CD8-positive, alpha-beta memory T cell (primary cell): ENCODE measurements at places on chromosomes 3 and 15.

DNA sequence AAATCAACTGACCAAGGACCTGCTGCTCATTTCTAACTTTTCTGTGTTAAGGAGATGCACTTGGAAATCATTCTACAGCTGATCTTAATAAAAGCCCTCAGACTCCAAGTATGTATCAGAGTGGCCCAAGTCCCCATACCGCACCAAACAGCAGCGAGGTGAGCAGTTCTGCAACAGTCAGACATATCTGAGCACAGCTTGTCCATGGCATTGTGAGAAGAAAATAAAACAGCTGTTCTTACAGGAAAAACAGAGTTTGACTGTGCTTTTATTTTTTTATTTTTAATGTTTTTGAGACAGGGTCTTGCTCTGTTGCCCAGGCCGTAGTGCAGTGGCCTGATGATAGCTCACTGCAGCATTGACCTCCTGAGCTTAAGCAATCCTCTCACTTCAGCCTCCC is 131.8 kb downstream of the ADAMTS9 start:
- H3K36me3 ChIP-seq = no peaks in the 10 kb centered on the region
- H3K27me3 ChIP-seq = no peaks in the 10 kb centered on the region
- no peak for DNase-seq
- H3K4me1 ChIP-seq = no peaks in the 10 kb centered on the region

DNA sequence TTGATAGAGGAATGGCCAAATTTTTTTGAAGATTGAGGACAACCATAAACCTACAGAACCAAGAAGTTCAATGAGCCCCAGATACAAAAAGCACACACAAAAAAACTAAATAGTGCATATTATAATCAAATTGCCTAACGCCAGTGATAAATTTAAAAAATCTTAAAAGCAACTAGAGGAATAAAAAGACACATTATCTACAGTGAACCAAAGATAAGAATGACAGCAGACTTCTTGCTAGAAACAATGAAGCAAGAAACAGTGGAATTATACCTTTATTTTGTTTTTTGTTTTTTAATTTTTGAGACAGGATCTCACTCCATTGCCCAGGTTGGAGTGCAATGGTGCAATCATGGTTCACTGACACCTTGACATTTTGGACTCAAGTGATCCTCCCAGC is 9.9 kb upstream of the SAMD7 start:
- no peak for DNase-seq
- H3K4me1 ChIP-seq = no peaks in the 10 kb centered on the region
- H3K4me3 ChIP-seq = no peak overlapping the region
- H3K27ac ChIP-seq = no peak overlapping the region

GRCh38 chr3:119149484-119149883 is 3.5 kb downstream of the TEX55 start:
- H3K4me3 ChIP-seq = no peak overlapping the region
- H3K36me3 ChIP-seq = no peaks in the 10 kb centered on the region
- H3K27ac ChIP-seq = no peak overlapping the region
- no peaks in the 10 kb centered on the region for H3K4me1 ChIP-seq

DNA sequence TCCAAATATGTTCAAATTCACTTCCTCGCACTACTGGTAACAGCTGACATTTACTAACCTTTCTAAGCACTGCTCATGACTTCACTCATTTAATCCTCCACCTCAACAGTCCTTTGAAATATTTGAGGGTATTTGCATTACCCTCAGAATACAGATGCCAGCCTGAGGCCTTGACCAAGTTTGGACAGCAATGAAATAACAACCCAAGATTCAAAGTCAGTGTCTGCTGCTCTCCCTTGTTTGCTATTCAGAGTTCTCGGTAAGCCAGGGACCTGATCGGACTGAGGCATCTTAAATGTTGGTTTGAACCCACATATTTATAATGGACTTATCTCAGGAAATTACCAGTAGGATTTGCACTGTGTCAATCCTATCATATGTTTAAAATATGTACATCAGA is 19.9 kb upstream of the SNRK start:
- no peaks in the 10 kb centered on the region for H3K36me3 ChIP-seq
- H3K4me3 ChIP-seq = no peak overlapping the region
- H3K27me3 ChIP-seq = no peaks in the 10 kb centered on the region
- no peaks in the 10 kb centered on the region for H3K4me1 ChIP-seq

GRCh38 chr15:49674370-49674769 is 53.5 kb downstream of the DTWD1 start:
- H3K4me3 ChIP-seq = no peak overlapping the region
- no peak for DNase-seq
- no peaks in the 10 kb centered on the region for H3K4me1 ChIP-seq
- no peak overlapping the region for H3K27ac ChIP-seq
- no peaks in the 10 kb centered on the region for H3K27me3 ChIP-seq

DNA sequence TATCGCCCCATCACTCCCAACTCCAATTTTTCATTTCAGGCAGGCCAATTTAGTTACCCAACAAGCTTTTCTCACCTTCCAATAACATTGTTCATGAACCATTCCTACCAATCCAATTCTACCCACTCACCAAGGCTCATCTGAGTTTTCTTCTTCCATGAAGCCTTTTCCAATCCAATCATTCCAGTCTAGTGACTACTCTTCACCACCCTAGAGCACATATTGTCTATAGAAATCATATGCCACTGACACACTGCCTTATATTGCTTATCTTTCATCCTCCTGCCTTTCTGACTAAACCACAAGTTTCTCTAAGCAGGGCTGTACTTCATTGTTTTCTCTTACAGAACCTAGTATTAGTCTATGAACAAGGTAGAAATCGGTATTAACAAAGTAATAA is 11.4 kb downstream of the CCDC14 start:
- no peak for DNase-seq
- H3K27me3 ChIP-seq = no peaks in the 10 kb centered on the region
- no peaks in the 10 kb centered on the region for H3K4me1 ChIP-seq
- H3K36me3 ChIP-seq = no peaks in the 10 kb centered on the region
- H3K4me3 ChIP-seq = no peak overlapping the region

GRCh38 chr15:99433026-99433756 is 132.6 kb upstream of the MEF2A start:
- no peak overlapping the region for H3K27ac ChIP-seq
- DNase-seq = no peak
- no peaks in the 10 kb centered on the region for H3K36me3 ChIP-seq
- H3K4me1 ChIP-seq = peaks cover 41% of the 10 kb centered on the region
- H3K27me3 ChIP-seq = no peaks in the 10 kb centered on the region

GRCh38 chr3:116864590-116864927 is 155.0 kb downstream of the TUSC7 start:
- H3K27me3 ChIP-seq = no peaks in the 10 kb centered on the region
- H3K4me1 ChIP-seq = no peaks in the 10 kb centered on the region
- H3K36me3 ChIP-seq = no peaks in the 10 kb centered on the region

DNA sequence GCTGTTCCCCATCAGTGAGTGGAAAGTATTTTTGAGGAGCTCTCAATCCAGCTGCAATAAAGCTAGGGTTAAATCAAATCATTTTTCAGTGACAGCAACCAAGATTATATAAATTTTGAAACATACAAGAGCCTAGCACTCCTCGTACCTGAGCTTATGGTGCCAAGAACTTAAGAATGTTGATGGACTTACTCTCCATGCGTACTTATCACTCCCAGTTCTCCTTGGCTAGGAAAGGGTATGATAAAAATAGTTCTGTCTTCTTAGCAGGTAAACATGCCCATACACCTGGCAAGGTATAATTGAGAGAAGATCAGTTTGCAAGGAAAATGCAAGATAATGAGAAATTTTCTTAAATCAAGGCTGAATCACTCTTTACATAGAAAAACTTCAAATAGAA is 64.5 kb upstream of the SEMA6D start:
- no peak for DNase-seq
- no peaks in the 10 kb centered on the region for H3K4me1 ChIP-seq
- H3K4me3 ChIP-seq = no peak overlapping the region
- no peaks in the 10 kb centered on the region for H3K36me3 ChIP-seq
- no peak overlapping the region for H3K27ac ChIP-seq

DNA sequence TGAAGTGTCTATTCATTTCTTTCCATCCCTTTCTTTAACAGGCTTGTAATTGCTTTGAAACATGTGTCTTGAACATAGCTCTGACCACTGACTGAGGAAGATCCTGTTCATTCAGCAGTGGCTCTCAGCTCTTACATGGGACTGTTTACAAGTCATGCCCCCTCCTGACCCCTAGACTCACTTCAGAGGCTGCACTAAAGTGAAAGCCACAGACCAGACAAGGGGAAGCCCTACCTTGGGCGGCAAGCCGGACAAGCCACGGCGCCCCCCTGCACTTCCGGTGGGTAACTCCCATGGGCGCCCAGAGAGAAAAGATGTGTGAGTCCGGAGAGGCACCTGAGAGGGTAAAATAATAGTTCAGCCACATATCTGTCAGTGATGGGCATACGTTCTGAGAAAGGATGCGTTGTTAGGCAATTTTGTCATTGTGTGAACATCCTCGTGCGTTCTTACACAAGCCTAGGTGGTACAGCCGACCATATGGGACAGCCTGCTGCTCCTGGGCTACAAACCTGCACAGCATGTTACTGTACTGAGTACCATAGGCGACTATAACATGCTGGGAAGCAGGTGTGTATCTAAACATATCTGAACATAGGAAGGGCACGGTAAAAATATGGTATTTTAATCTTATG is 116.2 kb downstream of the CHSY1 start:
- no peak overlapping the region for H3K27ac ChIP-seq

DNA sequence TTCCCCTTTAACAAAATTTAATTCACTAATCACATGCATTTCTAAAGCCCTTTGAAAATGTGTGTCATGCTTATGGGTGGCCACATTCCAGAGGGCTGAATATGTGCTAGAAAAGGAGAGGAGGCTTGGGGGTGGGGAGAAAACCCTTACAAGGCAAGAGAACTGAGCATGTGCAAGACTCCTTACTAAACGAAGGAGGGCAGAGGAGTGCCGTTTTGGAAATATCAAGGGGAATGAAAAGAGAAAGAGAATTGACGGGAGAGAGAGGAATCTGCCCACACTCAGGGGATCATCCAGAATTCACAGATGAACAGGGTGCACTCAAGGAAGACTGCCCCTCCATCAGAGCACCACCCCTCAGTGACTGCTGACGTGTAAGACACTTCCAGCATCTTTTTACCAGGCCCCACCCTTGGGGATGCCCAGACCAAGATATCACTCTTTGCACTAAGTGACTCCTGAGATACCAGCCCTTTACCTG is 37.9 kb upstream of the TSC22D2 start:
- H3K4me3 ChIP-seq = no peak overlapping the region
- no peak for DNase-seq
- H3K27me3 ChIP-seq = no peaks in the 10 kb centered on the region
- H3K36me3 ChIP-seq = no peaks in the 10 kb centered on the region

GRCh38 chr3:106086636-106087035 is 217.8 kb upstream of the CBLB start:
- no peaks in the 10 kb centered on the region for H3K36me3 ChIP-seq
- H3K27ac ChIP-seq = no peak overlapping the region
- H3K27me3 ChIP-seq = no peaks in the 10 kb centered on the region
- DNase-seq = no peak
- no peaks in the 10 kb centered on the region for H3K4me1 ChIP-seq

GRCh38 chr3:113287111-113287802 is 75.9 kb downstream of the BOC start:
- DNase-seq = no peak
- H3K27ac ChIP-seq = no peak overlapping the region
- H3K4me3 ChIP-seq = no peak overlapping the region
- H3K27me3 ChIP-seq = no peaks in the 10 kb centered on the region
- no peaks in the 10 kb centered on the region for H3K4me1 ChIP-seq
- H3K36me3 ChIP-seq = no peaks in the 10 kb centered on the region

DNA sequence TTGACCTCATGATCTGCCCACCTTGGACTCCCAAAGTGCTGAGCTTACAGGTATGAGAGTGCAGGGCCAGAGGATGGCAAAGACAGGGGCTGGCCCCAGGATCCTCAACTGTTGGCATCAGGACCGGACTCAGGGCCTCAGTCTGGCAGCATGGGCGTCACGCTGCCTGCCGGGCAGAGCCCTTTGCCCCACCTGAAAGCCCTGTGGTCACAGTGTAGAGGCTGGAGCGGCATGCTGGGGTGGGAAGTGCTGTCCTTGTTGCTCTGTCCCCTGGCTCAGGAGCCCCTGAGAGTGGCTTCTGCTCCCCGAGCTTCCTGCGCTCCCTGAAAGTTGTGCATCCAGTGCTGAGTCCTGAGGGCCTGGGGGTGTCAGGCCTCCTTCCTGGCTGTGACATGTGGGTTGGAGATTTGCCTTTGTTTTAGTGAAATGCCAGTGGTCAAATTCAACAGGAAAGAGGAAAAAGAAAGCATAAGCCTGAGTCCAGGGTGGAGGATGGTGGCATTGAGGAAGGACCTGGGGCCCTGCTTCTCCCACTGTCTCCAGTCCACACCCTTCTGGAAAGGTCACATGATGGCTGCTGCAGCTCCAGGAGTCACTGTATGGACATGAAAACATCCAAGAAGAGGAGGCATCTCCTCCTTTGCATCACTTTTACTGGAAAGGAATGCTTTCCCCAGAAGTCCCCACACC is 147.2 kb downstream of the OR4M2 start:
- H3K27me3 ChIP-seq = no peaks in the 10 kb centered on the region
- DNase-seq = no peak
- no peaks in the 10 kb centered on the region for H3K36me3 ChIP-seq
- H3K4me3 ChIP-seq = no peak overlapping the region

GRCh38 chr3:64494526-64494925 is 193.3 kb downstream of the ADAMTS9 start:
- H3K27me3 ChIP-seq = no peaks in the 10 kb centered on the region
- no peak overlapping the region for H3K27ac ChIP-seq
- no peak for DNase-seq
- H3K36me3 ChIP-seq = no peaks in the 10 kb centered on the region

- H3K27me3 ChIP-seq = no peaks in the 10 kb centered on the region
- H3K4me1 ChIP-seq = no peaks in the 10 kb centered on the region
- no peak overlapping the region for H3K4me3 ChIP-seq
- no peaks in the 10 kb centered on the region for H3K36me3 ChIP-seq
- no peak overlapping the region for H3K27ac ChIP-seq
Observed at GRCh38 chr15:27583651-27584050, 515.5 kb downstream of the OCA2 start.

DNA sequence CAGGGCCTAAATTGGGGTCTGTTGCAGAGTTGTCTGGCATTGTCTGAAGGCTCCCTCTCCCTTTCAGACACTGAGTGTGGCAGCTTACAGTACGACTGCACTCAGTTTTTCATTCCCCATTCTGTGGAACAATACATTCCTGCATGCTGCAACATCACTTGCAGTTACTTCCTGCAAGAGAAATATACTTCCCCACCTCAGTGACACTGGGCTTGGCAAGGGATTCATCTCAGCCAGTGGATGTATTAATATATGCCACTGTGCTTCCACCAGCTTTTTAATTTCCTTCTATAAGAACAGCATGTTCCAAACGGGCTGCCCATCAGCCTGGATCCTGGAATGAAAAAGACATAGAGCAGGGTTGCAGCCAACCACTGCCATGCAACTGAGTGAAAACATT is 23.1 kb downstream of the B3GALNT1 start:
- H3K36me3 ChIP-seq = no peaks in the 10 kb centered on the region
- no peak for DNase-seq
- H3K27me3 ChIP-seq = no peaks in the 10 kb centered on the region
- no peak overlapping the region for H3K27ac ChIP-seq
- no peak overlapping the region for H3K4me3 ChIP-seq
